Esophagus squamous epithelium (tissue), 5 donors: ENCODE measurements at places on chromosomes 13 and 19.

DNA sequence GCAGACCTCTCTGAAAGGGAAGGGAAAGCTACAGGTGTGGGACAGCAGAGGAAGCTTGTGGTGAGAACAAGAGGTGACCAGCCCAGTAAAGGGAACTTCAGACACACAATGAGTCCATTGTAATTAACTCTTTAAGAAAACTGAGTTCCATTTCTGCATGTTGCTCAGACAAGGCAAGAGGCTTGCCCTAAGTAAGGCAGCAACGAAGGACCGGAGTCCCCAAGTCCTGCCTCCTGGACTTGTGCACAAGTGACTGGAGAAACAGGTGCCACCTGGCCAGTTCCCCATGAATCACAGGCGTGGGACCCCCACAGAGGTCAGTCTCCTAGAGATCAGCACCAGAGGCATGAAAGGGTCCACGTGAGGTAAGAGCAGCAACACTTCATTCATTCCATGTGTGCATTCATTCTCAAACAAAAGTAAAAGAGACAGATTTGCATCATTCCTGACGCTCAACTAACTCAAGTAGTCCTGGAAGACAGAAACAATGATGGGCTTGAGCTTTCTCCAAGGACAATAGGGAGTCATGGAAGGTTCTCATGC lies 14.7 kb upstream of the SIGLEC6 start:
- DNase-seq: no peak

- no peak for DNase-seq
These were observed 34.9 kb upstream of the PSPC1 start for GRCh38 chr13:19817510-19818158.

GRCh38 chr13:45817833-45818232 lies 33.7 kb downstream of the SIAH3 start:
- no peak for DNase-seq

DNA sequence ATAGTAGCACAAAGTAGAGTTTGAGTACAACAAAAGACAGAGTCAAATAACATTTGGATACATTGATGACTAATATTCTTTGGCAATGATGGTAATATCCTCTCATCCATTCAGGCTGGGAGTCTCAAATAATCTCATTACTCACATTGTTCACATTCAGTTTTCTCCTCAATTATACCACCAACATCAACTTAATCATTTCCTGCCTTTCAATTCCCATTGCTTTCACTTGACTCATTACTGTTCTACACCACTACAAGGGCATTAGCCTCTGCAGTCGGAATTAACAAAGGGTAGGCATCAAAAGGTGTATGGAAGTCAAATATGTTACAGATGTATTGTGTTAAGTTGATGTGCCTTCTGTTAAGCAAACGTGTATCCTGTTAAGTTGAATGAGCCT lies 518.4 kb upstream of the SLITRK1 start:
- no peak for DNase-seq
